ENCODE measurements at places on chromosomes 11 and 22.

DNA sequence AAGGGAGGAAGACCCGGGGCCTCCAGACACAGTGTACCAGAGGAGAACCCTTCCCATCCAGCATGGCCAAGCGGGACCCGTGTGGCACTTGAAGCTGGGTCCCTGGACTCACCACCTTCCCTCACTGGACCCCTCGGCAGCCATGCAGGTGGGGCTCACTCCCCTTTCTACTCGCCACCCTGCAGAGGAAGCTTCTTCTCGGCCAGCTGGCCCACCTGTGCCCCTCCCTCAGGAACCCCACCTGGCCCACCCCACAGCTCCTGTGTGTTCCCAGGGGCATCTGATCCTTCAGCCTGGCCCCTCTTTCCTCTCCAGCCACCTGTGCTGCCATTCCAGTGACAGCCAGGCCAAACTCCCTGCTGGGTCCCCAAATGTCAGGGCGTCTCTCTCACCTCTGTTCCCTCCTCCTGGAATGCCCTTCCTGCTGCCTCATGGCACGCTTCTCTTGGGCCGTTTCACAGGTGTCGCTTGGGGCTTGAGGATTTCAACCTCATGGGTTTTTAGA, 38.0 kb downstream of the IGF2 start:
- no peaks in the 10 kb centered on the region for H3K27me3 ChIP-seq
- DNase-seq = peak; percentile 66
- H3K4me3 ChIP-seq = no peak overlapping the region
- peaks cover 3% of the 10 kb centered on the region for H3K4me1 ChIP-seq

GRCh38 chr11:119342023-119342300, 1.3 kb upstream of the C1QTNF5 start:
- no peak overlapping the region for H3K4me3 ChIP-seq
- H3K27me3 ChIP-seq = peaks cover 6% of the 10 kb centered on the region
- H3K36me3 ChIP-seq = peaks cover 1% of the 10 kb centered on the region
- no peak for DNase-seq

DNA sequence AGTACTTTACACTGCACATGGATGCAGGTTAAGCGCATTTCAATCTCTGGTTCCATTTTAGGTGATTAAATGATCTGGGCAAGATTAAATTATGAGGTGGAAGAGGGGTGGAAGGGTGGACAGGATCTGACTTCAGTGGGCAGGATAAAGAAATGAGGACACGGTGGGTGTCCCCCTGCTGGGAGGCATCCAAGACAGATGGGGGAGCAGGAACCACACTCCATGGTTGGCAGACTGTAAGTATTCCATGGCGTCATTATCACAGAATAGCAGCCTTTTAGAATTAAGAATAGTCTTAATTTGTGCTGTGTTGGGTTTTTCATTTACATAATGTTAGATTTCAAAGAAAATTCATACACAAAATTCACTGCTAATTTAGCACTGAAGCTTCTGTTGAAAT, 7.6 kb upstream of the SORL1 start:
- H3K27ac ChIP-seq = no peak overlapping the region
- H3K27me3 ChIP-seq = no peaks in the 10 kb centered on the region
- H3K36me3 ChIP-seq = no peaks in the 10 kb centered on the region
- no peak for DNase-seq
- H3K4me3 ChIP-seq = no peak overlapping the region
- H3K4me1 ChIP-seq = peaks cover 29% of the 10 kb centered on the region

GRCh38 chr11:65418431-65418680, 4.2 kb upstream of the NEAT1 start:
- H3K27me3 ChIP-seq = no peaks in the 10 kb centered on the region
- no peak for DNase-seq
- peaks cover 7% of the 10 kb centered on the region for H3K36me3 ChIP-seq
- peaks cover 67% of the 10 kb centered on the region for H3K4me1 ChIP-seq

- H3K36me3 ChIP-seq = no peaks in the 10 kb centered on the region
- H3K4me3 ChIP-seq = no peak overlapping the region
- H3K27ac ChIP-seq = no peak overlapping the region
- H3K27me3 ChIP-seq = no peaks in the 10 kb centered on the region
These were observed 87.6 kb upstream of the FSHB start for GRCh38 chr11:30143098-30143705.

- H3K4me3 ChIP-seq = no peak overlapping the region
- DNase-seq = no peak
These were observed 183.9 kb upstream of the CTSC start for GRCh38 chr11:88521399-88521798.

DNA sequence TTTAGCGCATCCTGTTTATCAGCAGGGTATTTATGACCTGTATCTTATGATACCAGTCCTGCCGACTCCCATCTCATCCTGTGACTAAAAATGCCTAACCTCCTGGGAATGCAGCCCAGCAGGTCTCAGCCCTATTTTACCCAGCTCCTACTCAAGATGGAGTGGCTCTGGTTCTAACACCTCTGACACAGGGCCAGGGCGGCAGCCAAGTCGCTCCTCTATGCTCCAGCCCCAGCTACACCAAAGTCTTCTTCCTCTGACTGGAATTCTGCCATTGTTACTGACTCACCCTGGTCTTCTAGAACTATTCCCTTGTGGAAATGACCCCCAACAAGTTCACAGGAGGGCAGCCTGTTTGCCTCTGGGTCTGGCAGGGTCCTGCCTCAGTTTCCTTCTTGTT, 7.9 kb upstream of the C1QTNF6 start:
- no peaks in the 10 kb centered on the region for H3K27me3 ChIP-seq
- no peak overlapping the region for H3K27ac ChIP-seq
- no peaks in the 10 kb centered on the region for H3K36me3 ChIP-seq
- no peak overlapping the region for H3K4me3 ChIP-seq
- peaks cover 23% of the 10 kb centered on the region for H3K4me1 ChIP-seq
- DNase-seq = peak; percentile 45

GRCh38 chr22:26041931-26042330, 127.3 kb upstream of the SEZ6L start:
- no peak for DNase-seq
- no peak overlapping the region for H3K27ac ChIP-seq
- H3K4me1 ChIP-seq = no peaks in the 10 kb centered on the region
- no peaks in the 10 kb centered on the region for H3K36me3 ChIP-seq

DNA sequence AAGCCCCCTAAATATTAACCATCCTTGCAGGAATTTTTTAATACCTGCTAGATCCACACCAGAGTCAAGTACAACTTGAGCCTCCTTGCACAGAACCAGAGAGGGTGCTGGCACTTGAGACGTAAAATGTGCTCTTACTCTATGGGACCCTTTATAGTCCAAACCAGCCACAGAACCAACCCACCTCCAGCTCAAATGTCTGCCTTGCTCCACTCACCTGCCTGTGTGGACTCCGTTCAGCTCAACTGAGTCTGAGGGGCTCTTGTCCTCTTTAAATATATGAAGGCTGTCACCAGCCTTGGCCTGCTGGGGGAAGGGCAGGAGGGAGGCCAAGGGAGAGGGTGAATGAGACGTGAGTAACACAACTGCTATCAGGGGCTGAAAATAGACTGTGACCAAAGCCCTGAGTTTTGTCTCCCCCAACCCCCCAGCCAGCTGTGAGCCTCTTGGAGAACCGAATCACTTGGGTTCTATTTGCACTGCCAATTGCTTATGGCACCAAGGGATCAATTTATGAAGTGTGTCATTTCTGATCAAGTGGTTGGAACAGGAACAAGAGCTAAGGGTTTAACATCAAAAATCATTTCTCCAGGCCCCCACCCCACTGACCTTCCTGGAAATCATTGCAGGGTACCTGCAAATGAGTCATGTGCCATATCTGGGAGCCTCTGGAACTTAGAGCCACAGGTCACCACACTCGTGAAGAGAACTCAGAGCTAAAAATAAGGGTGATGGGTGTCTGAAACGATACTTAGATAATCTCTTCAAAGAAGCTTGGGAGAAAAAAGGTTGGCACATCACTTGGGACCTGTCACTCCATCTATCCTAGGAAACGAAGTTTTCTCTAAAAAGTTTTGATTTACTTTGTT, at the start of gene CSRP3:
Gene CSRP3 (minus strand): TSS at position 247 of the 869 bp plus-strand sequence. CDS start 9,535 bp downstream, outside the sequence.
- H3K4me3 ChIP-seq = no peak within 1 kb of the TSS
- no peak for DNase-seq
- H3K27ac ChIP-seq = no peak within 1 kb of the TSS
- H3K4me1 ChIP-seq = no peaks in the 10 kb centered on the region

DNA sequence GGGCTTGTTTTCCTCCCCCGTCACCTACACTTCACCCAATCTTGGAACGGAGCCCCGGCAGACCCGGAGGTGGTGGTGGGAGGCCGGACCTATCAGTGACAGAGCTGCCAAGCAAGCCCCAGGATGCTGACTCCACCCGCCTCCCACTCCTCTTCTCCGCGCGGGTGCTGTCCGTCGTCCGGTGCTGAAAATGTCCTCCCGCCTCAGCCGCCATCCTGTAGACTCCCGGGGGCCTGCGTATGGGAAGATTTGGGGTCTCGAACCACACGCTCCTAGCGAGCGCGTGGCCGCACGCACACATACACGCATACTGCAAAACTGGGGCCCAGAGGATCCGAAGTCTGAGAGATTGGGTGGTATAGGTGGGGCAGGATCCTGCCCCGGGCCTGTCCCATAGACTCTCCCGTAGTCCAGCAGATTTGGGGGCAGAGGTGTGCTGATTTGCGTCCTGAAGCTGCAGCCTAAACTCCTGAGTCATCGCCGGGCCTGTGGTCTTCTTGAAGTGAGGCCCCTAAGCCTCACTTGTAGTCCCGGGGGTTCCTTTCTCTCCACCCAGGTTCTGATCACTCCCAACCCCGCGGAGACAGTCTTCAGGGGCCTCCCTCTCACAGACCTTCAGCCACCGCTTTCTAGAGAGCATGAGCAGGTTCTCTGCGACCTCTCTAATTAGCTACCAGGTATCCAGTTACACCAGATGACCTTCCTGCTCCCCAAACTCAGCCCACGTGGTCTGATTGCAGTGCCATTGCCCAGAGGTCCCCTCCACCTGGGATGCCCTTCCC, 796 bp upstream of the YIF1A start:
- H3K4me1 ChIP-seq = peaks cover 38% of the 10 kb centered on the region
- H3K36me3 ChIP-seq = no peaks in the 10 kb centered on the region
- peak overlapping the region; percentile 87 for H3K4me3 ChIP-seq
- no peak for DNase-seq
- peaks cover 48% of the 10 kb centered on the region for H3K27me3 ChIP-seq

GRCh38 chr22:45645150-45645525, 26.5 kb upstream of the ATXN10 start:
- peaks cover 20% of the 10 kb centered on the region for H3K27me3 ChIP-seq
- no peaks in the 10 kb centered on the region for H3K36me3 ChIP-seq
- peak overlapping the region; percentile 40 for H3K4me3 ChIP-seq
- H3K27ac ChIP-seq = no peak overlapping the region
- DNase-seq = no peak

- no peaks in the 10 kb centered on the region for H3K27me3 ChIP-seq
- no peak overlapping the region for H3K27ac ChIP-seq
- no peaks in the 10 kb centered on the region for H3K4me1 ChIP-seq
- no peak for DNase-seq
These were observed 104.7 kb downstream of the PLEKHA7 start for GRCh38 chr11:16909359-16910035.

DNA sequence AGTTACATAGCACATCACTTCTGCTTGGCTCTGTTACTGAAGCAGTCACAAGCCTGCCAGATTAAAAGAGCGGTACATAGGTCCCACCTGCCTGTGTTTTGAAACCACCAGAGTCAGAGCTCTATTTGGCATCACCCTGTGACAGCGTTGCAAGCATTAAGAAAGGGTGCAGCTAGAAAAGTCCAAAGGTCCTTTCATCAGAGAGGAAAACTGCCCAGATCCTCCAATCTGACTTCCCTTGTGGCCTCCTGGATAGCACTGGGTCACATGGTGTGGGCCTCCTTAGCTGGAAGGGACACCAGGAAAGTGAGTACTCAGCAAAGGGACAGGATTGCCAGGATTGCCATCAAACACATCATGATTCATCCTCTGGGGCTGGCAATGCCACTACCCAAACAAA, 22.9 kb downstream of the STX3 start:
- H3K4me3 ChIP-seq = no peak overlapping the region
- peaks cover 3% of the 10 kb centered on the region for H3K4me1 ChIP-seq
- no peak overlapping the region for H3K27ac ChIP-seq
- no peaks in the 10 kb centered on the region for H3K27me3 ChIP-seq
- H3K36me3 ChIP-seq = no peaks in the 10 kb centered on the region
- no peak for DNase-seq

DNA sequence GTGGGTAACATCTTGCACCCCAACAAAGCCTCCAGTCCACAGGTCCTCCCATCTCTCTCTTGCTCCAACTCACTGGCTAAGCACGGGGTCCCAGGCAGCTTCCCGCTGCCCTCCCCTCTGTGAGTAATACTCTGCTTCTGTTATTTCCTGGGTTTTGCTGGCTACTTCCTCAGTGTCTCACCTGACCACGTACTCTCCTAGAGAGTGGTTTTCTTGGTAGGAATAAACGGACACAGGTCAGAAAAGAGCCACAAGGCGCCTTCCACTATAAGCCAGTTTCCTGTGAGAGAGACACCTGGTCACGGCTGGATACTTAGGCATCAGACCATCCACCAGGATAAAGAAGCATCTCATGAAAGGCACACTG, 36.0 kb downstream of the ARRB1 start:
- no peaks in the 10 kb centered on the region for H3K27me3 ChIP-seq
- H3K36me3 ChIP-seq = no peaks in the 10 kb centered on the region
- H3K4me3 ChIP-seq = no peak overlapping the region
- no peak for DNase-seq
- H3K27ac ChIP-seq = peak overlapping the region; percentile 71
- peaks cover 43% of the 10 kb centered on the region for H3K4me1 ChIP-seq

DNA sequence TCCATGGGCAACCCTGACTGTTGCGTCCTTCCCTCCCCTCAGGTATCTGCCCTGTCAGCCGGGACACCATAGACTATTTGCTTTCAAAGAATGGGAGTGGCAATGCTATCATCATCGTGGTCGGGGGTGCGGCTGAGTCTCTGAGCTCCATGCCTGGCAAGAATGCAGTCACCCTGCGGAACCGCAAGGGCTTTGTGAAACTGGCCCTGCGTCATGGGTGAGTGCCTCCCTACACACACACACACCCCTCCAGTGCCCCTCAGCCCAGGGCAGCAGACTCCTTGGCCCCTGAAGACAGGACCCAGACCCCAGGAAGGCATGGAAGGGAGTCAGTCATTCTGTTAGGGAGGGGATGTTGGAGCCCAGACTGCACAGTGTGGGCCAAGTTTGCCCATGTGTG, 17.9 kb upstream of the UVRAG start:
- DNase-seq = peak; percentile 69
- no peaks in the 10 kb centered on the region for H3K36me3 ChIP-seq
- H3K27me3 ChIP-seq = no peaks in the 10 kb centered on the region
- H3K4me3 ChIP-seq = no peak overlapping the region

DNA sequence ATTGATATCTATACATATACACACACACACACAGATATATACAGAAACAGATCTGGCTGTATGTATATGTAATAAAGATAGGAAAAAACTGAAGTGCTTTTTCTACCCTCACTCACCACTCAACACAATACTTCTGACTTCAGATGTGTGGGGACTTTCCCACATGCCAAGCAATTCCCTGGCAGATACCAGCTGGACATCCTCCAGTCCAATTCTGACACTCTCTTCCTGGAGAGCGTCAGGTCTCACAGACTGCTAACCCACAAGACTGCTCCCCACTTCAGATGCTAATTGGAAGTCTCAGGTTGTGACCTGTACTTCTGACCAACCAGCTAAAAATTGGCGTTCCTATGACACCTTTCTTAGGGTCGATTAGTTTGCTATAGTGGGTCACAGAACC, 140.6 kb downstream of the ATG16L2 start:
- peaks cover 5% of the 10 kb centered on the region for H3K4me1 ChIP-seq
- peak overlapping the region; percentile 36 for H3K27ac ChIP-seq
- DNase-seq = no peak
- no peaks in the 10 kb centered on the region for H3K27me3 ChIP-seq
- H3K36me3 ChIP-seq = no peaks in the 10 kb centered on the region
- no peak overlapping the region for H3K4me3 ChIP-seq

- no peak for DNase-seq
- no peaks in the 10 kb centered on the region for H3K36me3 ChIP-seq
- no peak overlapping the region for H3K27ac ChIP-seq
- H3K27me3 ChIP-seq = peaks cover 3% of the 10 kb centered on the region
- no peaks in the 10 kb centered on the region for H3K4me1 ChIP-seq
- no peak overlapping the region for H3K4me3 ChIP-seq
These were observed 174.7 kb downstream of the RRAS2 start for GRCh38 chr11:14184028-14184940.

Data from spleen (tissue), 13 donors.